ENCODE measurements at places on chromosomes 12 and 14.
A peak's percentile ranks its signal among the peaks of the same experiment; 100 is the strongest.

DNA sequence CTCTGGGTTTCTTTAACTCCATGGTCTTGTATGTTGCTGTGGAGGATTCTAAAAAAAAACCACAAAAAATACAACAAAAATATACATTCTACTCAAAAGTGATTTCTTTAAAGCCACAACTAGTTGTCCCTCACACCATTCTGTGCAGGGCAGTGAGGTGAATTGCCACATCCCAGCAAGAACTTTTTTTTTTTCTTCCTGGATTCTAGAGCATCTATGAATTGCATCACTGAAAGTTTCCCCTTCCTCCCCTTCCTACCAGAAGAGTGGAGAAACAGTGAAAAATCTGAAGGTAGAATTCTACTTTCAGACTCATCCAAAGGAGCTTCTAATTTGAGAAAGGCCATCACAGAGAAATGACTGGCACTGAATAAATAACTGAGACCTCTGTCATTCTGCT is 395.3 kb downstream of the AEBP2 start:
- DNase-seq: no peak

- DNase-seq: no peak
Measured at GRCh38 chr14:56199982-56200577, 81.9 kb downstream of the PELI2 start.

DNA sequence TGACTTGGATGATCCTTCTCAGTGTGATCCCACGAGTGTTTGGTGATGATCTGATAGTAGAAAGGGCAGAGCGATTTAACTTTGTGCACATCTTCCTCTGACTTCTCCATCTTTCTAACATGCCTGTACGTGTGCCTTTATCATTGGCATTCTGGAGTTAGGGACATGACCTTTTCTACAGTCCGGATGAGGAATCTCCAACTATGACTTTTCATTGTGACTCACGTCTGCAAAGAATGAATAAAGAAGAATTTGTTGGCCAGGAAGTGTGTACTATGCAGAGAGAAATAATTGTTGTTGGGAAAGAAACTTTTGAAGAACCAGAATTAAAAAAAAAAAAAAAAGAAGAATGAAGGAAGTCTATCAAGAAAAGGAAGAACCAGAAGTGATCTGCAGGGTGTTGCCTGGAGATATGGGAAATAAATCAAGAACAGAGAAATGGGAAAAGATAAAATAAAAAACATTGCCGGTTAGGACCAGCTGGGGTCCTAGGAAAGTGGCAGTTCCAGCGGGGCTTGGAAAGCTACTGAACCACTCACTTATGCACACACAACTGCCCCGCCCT is 25.3 kb downstream of the PPFIBP1 start:
- DNase-seq: peak; percentile 91

- DNase-seq: no peak
Measured at GRCh38 chr12:126061777-126062176, 996.5 kb downstream of the AACS start.

DNA sequence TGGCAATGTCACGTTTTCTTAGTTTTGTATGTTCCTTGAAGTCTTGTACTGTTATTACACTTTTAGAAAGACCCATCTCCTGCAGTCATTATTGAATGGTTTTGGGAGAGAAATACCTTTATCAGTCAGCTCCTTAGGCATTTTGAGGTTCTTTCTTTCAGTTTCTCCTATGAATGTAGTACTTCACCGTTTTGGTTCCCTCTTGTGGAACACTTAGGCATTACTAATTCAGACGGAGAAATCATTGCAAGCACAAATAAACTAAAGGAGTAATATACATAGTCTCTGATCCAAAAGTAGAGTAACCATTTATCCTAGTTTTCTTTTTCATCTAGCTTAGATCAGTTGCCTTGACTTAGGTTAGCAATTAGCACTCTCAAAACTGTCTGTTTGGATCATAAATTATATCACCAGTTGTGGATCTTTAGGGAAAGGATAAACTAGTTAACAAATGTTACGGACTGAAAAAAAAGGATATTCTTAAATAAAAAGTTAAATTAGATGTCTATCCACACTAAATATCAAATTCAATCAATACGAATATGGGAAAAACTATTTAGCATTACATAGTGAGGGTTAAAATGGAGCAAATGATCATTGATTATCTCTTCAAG is 1538.3 kb upstream of the SEL1L start:
- no peak for DNase-seq

DNA sequence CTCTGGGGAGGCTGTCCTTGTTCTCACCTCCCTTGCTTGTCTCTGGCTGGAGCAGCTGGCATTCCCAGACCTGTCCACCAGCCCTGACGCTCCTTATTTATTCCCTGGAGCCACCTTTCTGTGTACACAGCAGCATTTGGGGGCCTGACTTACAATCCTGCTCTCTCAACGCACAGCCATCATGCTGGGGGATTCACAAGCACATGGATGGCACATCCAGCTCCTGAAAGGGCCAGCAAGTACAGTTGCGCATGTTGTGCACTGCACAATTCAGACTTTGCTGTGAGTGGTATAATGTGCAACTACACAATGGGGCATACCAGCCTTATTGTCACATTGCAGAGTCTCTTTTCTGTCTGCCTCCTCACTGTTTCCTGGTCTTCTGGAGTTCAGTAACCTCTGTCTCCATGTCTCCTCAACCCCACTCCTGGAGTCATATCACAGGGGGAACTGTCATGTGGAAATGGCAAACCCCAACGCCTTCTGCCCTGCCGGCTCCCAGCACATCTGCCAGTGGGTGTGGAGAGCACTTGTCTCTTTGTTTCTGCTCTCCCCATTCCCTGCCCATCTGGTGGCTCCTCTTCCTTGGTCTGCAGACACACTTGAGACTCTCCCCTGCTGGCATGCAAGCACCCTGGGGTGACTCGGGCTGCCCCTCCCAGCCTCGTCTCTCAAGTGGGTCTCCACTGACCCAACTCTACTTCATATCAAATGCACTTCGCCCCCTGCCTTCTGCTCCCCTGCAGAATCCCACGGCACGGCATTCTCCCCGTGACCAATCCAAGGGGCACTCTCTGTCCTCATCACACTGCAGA is 41.2 kb upstream of the MEG3 start:
- no peak for DNase-seq

DNA sequence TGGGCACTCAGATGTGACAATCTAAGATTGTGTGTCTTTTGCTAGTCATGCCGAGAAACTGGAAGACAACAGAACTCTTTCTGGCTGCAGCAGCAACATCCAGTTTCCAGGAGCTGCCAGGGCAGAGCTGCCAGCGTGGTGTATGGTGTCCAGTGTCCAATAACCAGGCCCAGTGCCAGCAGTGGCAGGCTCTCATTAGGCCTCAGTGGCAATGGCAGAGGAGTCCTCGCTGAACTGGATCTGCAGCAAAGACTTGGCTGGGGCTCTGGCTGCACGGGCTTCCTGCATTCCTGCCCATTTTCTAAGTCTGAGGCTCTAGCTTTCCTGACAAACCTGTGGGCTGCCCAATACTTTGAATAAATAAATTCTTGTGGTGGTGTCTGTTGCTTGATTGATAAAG is 26.2 kb upstream of the PPM1A start:
- DNase-seq: no peak

GRCh38 chr12:105457026-105457425 is 126.5 kb downstream of the C12orf75 start:
- no peak for DNase-seq

GRCh38 chr14:31336646-31337045 is 83.7 kb downstream of the HEATR5A start:
- no peak for DNase-seq

GRCh38 chr12:50825372-50825838 is 17.3 kb upstream of the TMPRSS12 start:
- peak; percentile 78 for DNase-seq

GRCh38 chr14:89401761-89402160 is 15.3 kb downstream of the FOXN3 start:
- DNase-seq: no peak

GRCh38 chr14:105978618-105979295 is 452.4 kb downstream of the TMEM121 start:
- DNase-seq: no peak

GRCh38 chr14:100330388-100330931 is 7.3 kb downstream of the SLC25A47 start:
- no peak for DNase-seq

- DNase-seq: no peak
Measured at GRCh38 chr14:77055981-77056380, 27.5 kb upstream of the IRF2BPL start.

DNA sequence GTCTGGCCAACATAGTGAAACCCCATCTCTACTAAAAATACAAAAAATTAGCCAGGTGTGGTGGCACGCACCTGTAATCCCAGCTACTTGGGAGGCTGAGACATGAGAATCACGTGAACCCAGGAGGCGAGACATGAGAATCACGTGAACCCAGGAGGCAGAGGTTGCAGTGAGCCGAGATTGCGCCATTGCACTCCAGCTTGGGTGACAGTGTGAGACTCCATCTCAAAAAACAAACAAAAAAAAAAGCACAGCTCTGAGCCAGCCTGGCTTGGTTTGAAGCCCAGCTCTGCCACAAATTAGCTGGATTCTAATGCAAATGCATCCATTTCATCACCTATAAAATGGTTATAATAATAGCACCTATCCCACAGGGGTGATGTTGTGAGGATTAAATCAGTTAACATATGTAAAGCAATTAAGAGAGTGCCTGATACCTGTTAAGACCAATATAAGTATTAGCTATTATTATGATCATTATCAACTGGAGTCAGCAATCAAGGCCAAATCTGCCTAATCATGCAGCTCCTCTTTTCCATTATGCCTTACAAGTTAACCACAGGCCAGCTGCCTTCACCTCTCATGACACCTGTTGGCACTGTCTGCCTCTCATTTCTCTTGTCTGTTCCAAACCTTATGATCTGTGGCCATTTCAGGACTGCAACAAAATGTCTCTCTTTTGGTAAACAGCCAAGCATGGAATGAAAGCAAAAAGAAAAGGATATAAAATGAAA is 2.1 kb downstream of the GNPTAB start:
- no peak for DNase-seq

DNA sequence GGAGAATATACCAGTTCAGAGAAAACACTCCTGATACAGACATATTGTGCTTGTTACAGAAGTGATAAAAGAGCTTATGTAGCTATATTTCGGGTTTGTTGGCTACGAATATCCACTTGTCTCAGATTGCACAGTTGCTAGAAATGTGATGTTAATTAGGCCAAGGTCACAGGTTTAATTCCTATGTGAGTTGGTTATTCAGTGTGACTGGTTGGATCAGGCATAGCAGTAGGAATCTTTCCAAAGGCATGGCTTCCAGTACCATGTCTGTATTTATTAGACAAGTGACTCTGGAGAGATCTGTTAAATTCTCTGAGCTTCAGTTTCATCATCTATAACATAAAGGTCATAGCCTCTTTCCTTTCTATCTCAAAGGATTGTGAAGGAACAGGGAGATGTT is 152.7 kb upstream of the KITLG start:
- no peak for DNase-seq

DNA sequence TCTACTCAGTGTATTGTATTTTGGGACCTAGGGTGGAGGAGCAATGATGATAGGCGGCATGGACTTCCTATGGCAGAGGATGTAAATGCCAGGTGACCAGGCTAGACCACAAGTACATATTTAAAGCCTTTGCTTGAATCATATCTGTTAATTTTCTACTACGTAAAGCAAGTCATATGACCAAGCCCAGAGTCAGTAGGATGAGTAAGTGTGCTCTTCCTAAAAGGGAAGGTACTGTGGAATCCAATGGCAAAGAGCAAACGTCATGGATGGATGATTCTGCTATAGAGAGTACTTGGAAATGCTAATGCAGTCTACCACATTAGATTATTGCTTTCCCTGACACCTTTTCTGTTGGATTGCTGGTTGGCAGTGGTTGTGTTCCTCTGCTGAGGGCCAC is 16.8 kb downstream of the GPATCH2L start:
- DNase-seq: no peak

DNA sequence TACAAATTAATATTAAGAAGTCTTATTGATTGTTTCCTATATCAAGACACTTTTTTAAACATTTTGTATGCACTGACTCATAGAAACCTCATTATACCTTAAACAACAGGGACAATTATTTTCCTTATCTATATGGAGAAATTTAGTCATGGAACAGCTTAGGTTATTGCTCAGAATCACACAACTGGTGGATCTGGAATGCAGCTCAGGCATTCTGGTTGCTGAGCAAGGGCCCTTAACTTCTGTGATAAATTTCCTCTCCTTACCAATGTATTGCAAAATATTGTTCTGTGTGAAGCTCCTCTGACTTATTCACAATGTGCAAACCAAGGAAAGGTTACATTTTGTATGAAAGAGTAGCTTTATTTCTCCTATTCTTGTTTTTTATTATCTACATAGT is 817.8 kb downstream of the LRFN5 start:
- no peak for DNase-seq

DNA sequence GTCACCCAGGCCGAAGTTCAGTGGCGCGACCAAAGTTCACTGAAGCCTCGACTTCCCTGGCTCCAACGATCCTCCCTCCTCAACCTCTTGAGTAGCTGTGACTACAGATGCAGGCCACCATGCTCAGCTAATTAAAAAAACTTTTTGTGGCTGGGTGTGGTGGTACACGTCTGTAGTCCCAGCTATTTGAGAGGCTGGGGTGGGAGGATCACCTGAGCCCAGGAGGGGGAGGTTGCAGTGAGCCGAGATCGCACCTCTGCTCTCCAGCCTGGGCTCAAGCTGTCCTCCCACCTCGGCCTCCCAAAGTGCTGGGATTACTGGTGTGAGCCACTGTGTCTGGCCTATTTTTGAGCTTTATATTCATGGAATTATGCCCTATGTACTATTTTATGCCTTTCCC is 18.1 kb upstream of the RAD52 start:
- DNase-seq: no peak
